Subcutaneous adipose tissue (tissue), 4 donors: ENCODE measurements at places on chromosomes 4 and X. TPM values are rescaled to one million over a fixed set of nuclear protein-coding genes. Genes with fewer than 3 reads are reported as not detected.

Gene RTL5
- total RNA-seq: 4.1 TPM

Gene GPR50
- not detected for total RNA-seq

Gene MCF2
- total RNA-seq: not detected

Gene RTL9
- total RNA-seq: 0.49 TPM
